ENCODE measurements at places on chromosomes 5 and 9.

GRCh38 chr5:123294544-123294943, 128.7 kb downstream of the CEP120 start:
- DNase-seq: no peak

DNA sequence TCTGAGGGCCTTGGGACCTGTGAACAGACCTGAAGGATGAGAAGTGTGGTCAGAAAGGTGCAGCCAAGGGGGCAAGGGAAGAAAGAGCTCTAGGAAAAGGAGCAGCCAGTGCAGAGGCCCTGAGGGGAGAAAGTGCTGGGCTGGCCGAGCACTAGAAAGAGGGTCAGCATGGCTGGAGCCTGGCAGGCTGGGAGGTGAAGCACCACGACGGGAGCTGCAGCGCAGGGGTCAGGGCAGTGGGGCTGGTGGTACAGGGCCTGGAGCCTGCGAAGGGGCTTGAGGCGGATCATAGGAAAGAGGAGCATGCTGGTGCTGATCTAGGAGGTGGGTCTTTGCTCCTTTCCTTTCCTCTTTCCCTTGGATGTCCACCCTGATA, 9.1 kb upstream of the SYNPO start:
- DNase-seq: no peak

DNA sequence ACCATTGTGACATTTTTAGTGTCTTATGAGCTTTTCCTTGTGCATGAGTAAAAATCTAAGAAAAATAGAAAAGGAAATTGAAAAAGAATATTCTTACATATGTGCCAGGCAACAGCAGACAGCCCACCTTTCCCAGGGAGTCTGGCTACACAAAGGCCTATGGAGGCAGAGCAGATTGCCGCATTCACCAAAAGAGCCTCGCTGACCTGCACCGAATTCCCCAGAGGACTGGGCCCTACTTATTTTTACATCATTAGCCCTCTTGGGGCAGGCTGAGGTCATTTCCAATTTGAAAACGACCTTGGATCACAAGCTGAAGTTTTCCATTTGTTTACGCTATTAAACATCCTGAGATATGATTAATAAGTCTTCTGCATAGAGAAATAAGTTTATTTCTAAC, 66.2 kb upstream of the WDR41 start:
- DNase-seq: no peak

DNA sequence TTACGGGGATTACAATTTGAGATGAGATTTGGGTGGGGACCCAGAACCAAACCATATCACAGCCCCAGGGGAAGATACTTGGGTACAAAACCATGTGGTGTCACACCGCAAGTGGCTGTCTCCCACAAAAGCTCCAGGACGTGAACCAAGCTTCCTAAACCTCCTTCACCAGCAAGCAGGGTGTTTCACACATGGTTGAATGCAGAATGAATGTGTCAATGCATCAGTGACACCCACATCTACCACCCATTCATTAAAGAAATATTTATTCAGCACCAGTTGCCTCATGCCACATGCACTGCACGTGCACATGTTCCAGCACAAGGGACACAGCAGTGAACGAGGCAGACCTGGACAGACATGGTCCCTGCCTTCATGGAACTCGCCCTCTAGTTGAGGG, 70.9 kb upstream of the SPOCK1 start:
- DNase-seq: no peak

DNA sequence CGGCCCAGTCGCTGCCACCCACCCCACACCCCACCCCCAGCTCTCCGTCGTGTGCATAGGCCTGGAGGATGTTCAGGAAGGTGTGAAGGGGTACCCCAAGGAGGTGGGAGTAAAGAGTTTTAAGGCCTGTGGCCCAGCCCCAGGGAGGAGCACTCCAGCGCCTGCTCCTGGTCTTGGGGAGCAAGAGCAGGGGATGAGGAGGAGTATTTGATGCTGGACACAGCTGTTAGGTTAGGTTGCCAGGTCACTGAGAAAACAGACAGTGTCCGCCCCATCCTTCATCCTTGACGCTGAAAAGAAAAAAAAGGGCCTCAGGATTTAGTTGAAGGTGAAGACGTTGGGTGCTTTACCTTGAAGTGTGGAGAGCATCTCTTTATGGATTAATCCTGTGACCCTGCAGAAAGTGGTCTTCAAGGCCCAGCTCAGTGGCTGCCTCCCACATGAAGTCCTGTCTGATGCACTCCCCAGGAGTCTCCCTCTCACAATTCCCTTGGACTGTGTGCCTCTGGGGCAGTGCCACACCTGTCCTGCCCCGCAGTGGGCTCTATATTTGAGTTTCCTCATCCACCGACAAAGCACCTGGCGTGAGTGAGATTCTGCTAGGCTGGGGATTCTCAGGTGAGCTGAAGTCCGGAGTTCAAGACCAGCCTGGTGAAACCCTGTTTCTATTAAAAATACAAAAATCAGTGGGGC, 101.8 kb downstream of the SPRY4 start:
- DNase-seq: no peak

DNA sequence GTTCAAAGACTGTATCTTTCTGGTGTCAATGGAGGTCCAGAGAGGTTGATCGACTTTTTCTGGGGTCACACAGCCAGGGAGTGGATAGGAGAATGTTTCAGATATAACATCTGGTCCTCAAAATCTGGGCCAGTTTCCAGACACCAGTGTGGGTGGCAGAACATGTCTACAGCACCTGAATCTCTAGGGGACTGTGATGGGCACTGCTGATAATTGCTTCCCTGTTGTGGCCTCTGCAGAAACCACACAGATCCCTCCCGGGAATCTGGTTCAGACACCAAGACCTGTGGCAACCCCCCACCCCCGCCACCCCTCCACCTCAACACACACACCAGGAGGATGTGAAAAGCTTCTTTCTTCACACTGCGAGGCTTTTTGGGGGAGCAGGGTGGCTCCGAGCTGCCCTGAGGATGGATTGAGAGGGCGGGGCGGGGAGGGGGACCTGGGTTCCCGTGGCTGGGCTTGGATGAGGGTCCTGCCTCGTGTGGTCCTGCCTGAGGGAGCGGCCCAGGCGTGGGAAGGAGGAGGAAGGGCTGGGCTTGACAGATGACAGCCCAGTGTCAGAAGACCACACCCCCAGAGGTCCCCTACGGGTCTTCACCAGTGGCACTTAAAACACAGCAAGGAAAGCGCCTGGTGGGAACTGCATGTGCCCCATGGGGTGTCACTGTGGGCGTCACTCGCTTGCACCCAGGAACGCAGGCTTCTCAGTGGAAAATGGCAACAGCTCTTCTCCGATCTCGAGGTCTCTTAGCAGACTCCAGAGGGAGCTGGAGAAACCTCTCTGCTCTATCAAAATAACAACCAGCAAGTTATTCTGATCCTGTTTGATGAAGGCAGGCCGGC, 55.2 kb downstream of the TRIP13 start:
- DNase-seq: no peak

- no peak for DNase-seq
Observed at GRCh38 chr5:88952996-88953643, 70.1 kb upstream of the MEF2C start.

DNA sequence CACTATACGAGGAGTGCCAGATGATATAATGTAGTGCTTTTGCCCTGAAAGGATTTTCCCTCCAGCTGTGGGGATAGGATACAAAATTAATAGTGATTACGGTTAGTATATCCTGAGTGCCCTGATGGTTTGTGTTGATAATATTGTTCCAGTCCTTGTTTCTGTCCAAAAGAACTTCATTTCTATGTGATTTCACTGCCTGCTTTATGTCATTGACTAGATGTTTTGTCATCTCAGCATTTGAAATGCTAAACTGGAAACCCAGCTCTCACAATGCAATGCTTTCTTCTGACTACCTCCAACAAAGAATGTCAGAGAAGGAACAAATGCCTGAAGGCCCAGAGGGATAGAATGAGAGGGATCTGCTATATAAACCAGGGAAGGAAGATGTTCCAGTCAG, 177.8 kb downstream of the NIPBL start:
- DNase-seq: no peak

- DNase-seq: no peak
Observed at GRCh38 chr9:14175778-14176177, 138.2 kb downstream of the NFIB start.

All from amygdala (tissue), 56 donors.